ENCODE measurements at places on chromosomes 2 and 18. TPM values are rescaled to one million over a fixed set of nuclear protein-coding genes. Genes with fewer than 3 reads are reported as not detected.

The ACTR2 gene
- 54.3 TPM for polyA plus RNA-seq

The SERPINB13 gene
- polyA plus RNA-seq: 1.4 TPM

The GKN1 gene
- polyA plus RNA-seq: not detected

The CFAP65 gene
- 5.8 TPM for polyA plus RNA-seq

The HOXD13 gene
- polyA plus RNA-seq: not detected

The C1GALT1C1L gene
- polyA plus RNA-seq: 0.39 TPM

The MEP1B gene
- not detected for polyA plus RNA-seq

DNA sequence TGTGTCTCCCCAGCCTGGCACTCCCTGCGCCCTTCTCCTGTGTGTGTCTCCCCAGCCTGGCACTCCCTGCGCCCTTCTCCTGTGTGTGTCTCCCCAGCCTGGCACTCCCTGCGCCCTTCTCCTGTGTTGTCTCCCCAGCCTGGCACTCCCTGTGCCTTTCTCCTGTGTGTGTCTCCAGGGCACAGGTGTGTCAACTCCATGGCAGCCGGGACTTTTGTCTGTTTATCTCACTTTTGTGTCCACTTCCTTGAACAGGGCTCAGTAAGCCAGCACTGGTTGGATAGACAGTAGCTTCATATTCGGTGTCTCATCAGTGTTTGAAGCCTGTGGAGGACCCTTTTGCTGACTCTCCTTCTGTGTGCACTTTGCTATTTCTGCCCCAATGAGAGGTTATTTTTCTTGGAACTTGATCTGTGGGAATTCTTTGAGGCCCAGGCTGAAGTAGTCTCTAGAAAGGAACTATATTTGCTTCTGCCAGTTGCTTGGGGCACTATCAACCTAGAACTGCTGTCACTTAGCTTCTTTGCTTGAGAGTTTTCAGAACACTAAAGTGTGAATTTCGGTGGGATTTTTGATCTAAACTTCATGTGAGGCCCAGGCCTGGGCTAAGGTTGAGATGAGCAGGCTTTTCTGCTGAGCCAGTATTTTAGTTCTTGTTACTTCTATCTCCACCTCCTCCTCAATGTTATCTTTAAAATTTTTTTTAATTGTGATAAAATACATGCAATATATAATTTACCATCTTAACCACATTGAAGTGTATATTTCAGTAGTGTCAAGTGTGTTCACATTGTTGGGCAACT, 8.3 kb upstream of the ASB1 start:
- no peak for DNase-seq
- no peaks in the 10 kb centered on the region for H3K36me3 ChIP-seq
- H3K27me3 ChIP-seq: no peaks in the 10 kb centered on the region
- no peak overlapping the region for H3K27ac ChIP-seq
- no peak overlapping the region for H3K4me3 ChIP-seq
- H3K4me1 ChIP-seq: peaks cover 23% of the 10 kb centered on the region

GRCh38 chr2:211846036-211846400, 692.6 kb downstream of the ERBB4 start:
- H3K4me1 ChIP-seq: no peaks in the 10 kb centered on the region

- no peak overlapping the region for H3K4me3 ChIP-seq
These were observed 18.6 kb downstream of the NRXN1 start for GRCh38 chr2:51013079-51013932.

DNA sequence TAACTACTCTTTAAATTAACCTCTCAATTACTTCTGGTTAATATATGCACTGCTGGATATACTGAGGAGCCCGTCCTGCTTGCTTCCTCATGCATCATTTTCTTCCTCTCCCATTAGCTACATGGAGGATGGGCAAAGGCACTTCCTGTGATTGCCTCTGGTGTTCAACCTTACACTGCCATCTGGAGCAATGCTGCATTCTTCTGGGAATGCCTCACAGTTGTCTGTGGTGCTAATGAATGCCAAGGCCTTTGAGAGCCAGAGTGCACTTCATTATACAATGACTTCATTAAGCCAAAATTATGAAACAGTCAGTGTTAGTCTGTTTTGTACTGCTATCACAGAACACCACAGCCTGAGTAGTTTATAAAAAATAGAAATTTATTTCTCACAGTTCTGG, 134.8 kb upstream of the DOCK10 start:
- no peak overlapping the region for H3K4me3 ChIP-seq
- H3K27me3 ChIP-seq: no peaks in the 10 kb centered on the region

GRCh38 chr2:241560162-241560882, 1.8 kb downstream of the BOK start:
- no peaks in the 10 kb centered on the region for H3K36me3 ChIP-seq
- H3K4me1 ChIP-seq: peaks cover 18% of the 10 kb centered on the region
- no peak overlapping the region for H3K27ac ChIP-seq
- no peak for DNase-seq
- H3K4me3 ChIP-seq: peak overlapping the region; percentile 75
- no peaks in the 10 kb centered on the region for H3K27me3 ChIP-seq

- H3K4me3 ChIP-seq: no peak overlapping the region
- H3K27me3 ChIP-seq: no peaks in the 10 kb centered on the region
- H3K4me1 ChIP-seq: peaks cover 4% of the 10 kb centered on the region
- H3K27ac ChIP-seq: no peak overlapping the region
- no peaks in the 10 kb centered on the region for H3K36me3 ChIP-seq
These were observed 80.0 kb upstream of the PXDN start for GRCh38 chr2:1824202-1824905.

- H3K4me1 ChIP-seq: peaks cover 44% of the 10 kb centered on the region
- H3K4me3 ChIP-seq: no peak overlapping the region
- DNase-seq: no peak
- no peaks in the 10 kb centered on the region for H3K27me3 ChIP-seq
These were observed 7.8 kb downstream of the RNF144A start for GRCh38 chr2:6924924-6925409.

- no peak overlapping the region for H3K4me3 ChIP-seq
- no peaks in the 10 kb centered on the region for H3K4me1 ChIP-seq
- H3K27ac ChIP-seq: no peak overlapping the region
- no peaks in the 10 kb centered on the region for H3K27me3 ChIP-seq
These were observed 101.9 kb downstream of the SLC25A12 start for GRCh38 chr2:171792157-171792556.

- no peak overlapping the region for H3K4me3 ChIP-seq
- H3K4me1 ChIP-seq: no peaks in the 10 kb centered on the region
- no peaks in the 10 kb centered on the region for H3K27me3 ChIP-seq
- no peak overlapping the region for H3K27ac ChIP-seq
- H3K36me3 ChIP-seq: no peaks in the 10 kb centered on the region
These were observed 18.6 kb downstream of the CYP27C1 start for GRCh38 chr2:127201452-127201851.

DNA sequence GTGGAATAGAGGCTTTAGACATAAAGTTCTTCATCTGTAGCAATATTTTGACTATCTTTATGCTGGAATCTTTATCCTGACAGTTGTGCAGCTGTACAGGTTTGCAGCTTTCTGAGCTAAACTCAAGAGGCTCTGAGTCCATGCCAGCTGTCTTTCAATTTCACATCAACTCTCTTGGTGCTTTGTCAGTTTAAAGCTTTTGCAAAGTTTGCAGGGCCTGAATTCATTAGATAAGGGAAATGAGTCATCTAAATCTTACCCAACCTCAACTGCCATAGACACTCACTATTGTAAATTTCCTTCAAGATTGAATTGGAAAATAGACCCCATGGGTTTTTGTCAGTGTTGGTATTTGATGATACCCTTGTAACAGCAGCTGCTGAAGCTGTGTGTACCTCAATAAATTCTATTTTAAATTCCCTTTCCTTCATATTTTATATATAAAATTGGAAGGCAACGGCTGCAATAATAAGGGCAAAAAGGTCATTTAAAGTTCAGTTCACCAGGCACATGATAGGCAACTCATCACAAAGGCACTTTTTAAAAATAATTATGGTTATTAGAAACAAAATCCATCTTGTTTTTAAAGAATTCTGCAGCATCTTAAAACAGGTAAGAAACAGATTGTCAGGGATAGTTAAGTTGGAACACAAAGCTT, 169.9 kb upstream of the SLC39A10 start:
- no peaks in the 10 kb centered on the region for H3K36me3 ChIP-seq
- DNase-seq: no peak
- no peak overlapping the region for H3K4me3 ChIP-seq
- no peaks in the 10 kb centered on the region for H3K27me3 ChIP-seq
- no peak overlapping the region for H3K27ac ChIP-seq

- H3K36me3 ChIP-seq: no peaks in the 10 kb centered on the region
- no peaks in the 10 kb centered on the region for H3K27me3 ChIP-seq
- no peaks in the 10 kb centered on the region for H3K4me1 ChIP-seq
These were observed 465.6 kb upstream of the POU3F3 start for GRCh38 chr2:104388296-104388695.

DNA sequence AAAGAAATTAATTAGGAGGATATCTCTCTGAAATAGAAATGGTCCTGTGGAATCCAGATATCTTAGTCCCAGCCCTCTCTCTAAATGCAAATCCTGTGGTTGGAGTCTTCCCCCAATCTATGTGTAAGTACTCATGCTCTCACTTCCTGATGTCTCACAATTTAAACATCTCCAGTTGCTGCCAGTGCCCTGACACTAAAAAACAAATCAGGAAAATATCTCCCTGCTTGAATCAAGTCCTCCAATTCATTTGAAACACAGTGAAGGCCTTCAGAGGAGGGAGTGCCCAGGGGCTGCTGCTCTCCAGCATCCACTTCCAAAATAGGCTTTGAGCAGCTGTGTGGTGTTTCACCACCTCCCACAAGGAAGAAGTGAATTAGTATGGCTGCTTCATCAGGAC, 413.8 kb downstream of the RAD51AP2 start:
- no peaks in the 10 kb centered on the region for H3K27me3 ChIP-seq
- H3K36me3 ChIP-seq: no peaks in the 10 kb centered on the region
- DNase-seq: no peak
- H3K27ac ChIP-seq: no peak overlapping the region
- H3K4me3 ChIP-seq: no peak overlapping the region

DNA sequence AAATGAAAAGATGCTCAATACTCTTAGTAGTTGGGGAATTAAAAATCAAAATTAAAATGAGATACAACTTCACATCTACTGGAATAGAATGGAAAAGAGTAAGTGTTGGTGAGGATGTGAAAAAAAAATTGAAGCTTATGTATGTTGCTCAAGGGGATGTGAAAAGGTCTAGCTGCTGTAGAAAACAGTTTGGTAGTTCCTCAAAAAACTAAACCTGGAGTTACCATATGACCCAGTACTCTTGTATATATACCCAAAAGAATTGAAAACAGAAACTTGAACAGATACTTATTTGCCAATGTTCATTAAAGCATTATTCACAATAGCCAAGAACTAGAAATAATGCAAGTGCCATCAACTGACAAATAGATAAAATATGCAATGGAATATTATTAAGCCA, 208.4 kb downstream of the FIGN start:
- no peak overlapping the region for H3K4me3 ChIP-seq
- DNase-seq: no peak
- no peaks in the 10 kb centered on the region for H3K4me1 ChIP-seq

DNA sequence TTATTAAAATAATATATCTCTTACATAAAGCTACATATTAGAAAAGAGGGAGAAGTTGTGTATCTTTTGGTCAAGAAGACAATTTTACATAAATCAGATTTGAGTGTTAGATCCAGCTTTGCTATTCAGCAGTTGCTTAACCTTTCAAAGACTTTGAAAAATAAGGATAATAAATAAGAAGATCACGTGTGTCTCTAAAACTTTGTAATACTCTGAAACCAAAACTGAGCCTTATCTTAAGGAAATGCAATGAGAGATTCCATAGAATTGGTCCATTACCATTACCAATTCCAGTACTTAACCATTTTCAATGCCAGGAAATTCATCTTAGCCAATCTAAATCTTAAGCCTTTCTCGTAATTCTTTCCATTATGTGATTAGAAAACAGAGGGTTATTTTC, 89.2 kb upstream of the COL5A2 start:
- H3K4me3 ChIP-seq: no peak overlapping the region
- H3K36me3 ChIP-seq: no peaks in the 10 kb centered on the region
- DNase-seq: no peak

- H3K27me3 ChIP-seq: no peaks in the 10 kb centered on the region
- H3K4me3 ChIP-seq: no peak overlapping the region
- no peak overlapping the region for H3K27ac ChIP-seq
- H3K36me3 ChIP-seq: no peaks in the 10 kb centered on the region
- DNase-seq: no peak
- H3K4me1 ChIP-seq: no peaks in the 10 kb centered on the region
These were observed 56.8 kb downstream of the SLC4A10 start for GRCh38 chr2:161681046-161681445.

DNA sequence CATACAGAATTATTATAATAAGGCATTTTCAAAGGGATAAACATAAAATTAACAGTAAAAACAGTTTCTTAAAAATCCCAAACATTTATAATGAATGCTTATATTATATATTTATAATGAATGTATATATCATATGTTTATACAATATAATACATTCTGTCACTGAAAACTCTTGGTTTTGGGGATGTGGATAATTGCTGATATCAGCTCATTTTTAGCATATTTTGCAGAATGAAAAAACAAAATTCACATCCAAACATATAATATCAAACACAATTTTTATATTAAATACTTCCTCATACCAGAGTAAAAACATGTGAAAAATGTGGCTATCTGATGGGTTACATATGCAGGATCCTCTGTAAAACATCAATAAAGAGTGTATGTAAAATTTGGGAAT, 202.7 kb upstream of the KLHL14 start:
- DNase-seq: no peak
- H3K36me3 ChIP-seq: no peaks in the 10 kb centered on the region
- no peak overlapping the region for H3K27ac ChIP-seq
- H3K27me3 ChIP-seq: no peaks in the 10 kb centered on the region
